ENCODE measurements at places on chromosomes 16 and 17. TPM values are rescaled to one million over a fixed set of nuclear protein-coding genes. Genes with fewer than 3 reads are reported as not detected.

Gene PRSS22
- total RNA-seq = 84.8 TPM

Gene TEDC2
- total RNA-seq = 12.3 TPM

Gene TANC2
- 26.5 TPM for total RNA-seq

Gene ADAD2
- total RNA-seq = not detected

Gene TBX4
- total RNA-seq = not detected

Gene ABCC1
- total RNA-seq = 22.9 TPM

Gene KRT39
- total RNA-seq = not detected

Gene MT4
- not detected for total RNA-seq

Gene GP1BA
- total RNA-seq = not detected

DNA sequence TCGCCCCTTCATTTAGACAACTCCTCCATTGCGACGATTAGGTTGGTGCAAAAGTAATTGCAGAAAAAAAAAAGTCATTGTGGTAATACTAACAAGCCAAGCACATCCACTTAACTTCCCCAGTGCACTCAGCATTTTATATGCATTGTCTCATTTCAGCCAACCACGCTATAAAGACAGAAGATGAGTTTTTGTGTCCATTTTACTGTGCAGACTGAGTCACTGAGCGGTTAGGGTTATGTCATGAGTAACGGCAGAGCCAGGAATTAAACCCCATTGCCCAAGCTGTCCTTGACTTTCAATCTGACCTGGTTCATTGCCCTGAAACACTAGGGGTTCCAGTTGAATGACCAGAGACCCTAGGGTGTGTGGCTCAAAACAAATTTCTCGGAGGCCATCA, 218.7 kb downstream of the XYLT1 start:
- no peaks in the 10 kb centered on the region for H3K27me3 ChIP-seq
- H3K4me1 ChIP-seq = no peaks in the 10 kb centered on the region
- H3K36me3 ChIP-seq = no peaks in the 10 kb centered on the region
- DNase-seq = no peak
- H3K4me3 ChIP-seq = no peak overlapping the region

GRCh38 chr17:77381185-77381700, 240.5 kb downstream of the SEC14L1 start:
- H3K4me1 ChIP-seq = peaks cover 89% of the 10 kb centered on the region
- DNase-seq = no peak
- no peaks in the 10 kb centered on the region for H3K36me3 ChIP-seq
- peak overlapping the region; percentile 91 for H3K27ac ChIP-seq
- no peaks in the 10 kb centered on the region for H3K27me3 ChIP-seq

DNA sequence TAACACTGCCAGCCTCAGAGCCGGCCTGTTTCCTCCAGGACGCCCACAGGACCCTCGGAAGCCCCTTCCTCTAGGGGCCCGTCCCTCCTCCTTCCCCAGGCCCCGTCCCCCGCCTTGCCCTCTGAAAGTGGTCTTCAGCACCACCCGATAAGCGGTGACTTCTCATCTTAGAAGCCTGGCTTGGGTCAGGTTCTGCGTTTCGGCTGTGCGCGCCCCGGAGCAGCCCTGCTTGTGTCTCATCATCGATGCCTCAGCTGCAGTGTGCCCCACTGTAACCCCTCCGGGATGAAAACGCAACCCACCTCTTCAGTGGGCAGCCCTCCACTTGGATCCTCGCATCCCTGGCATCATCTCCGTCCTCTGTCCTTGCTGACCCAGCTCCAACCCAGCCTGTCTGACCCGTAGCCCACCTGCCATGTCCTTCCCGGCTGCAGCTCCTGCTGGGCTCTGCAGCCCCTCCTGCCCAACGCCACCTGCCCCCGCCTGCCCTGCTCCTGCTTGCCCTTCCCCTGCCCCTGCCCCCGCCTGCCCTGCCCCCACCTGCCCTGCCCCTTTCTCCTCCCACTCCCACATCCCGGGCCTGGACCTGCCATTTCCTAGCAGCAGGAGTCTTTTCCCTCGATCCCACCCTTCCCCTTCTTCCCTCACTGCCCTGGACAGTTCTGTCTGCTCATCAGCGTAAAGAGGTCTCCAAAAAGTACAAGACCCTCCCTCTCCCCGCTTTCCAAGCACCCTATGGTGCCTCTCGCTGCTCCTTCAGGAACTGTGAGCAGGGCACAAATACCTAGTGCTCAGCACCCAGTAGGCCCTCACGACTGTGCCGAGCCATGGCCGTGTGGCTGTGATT, 112.5 kb upstream of the CHMP6 start:
- H3K27ac ChIP-seq = no peak overlapping the region
- no peak overlapping the region for H3K4me3 ChIP-seq
- no peaks in the 10 kb centered on the region for H3K27me3 ChIP-seq
- no peaks in the 10 kb centered on the region for H3K4me1 ChIP-seq
- no peak for DNase-seq

DNA sequence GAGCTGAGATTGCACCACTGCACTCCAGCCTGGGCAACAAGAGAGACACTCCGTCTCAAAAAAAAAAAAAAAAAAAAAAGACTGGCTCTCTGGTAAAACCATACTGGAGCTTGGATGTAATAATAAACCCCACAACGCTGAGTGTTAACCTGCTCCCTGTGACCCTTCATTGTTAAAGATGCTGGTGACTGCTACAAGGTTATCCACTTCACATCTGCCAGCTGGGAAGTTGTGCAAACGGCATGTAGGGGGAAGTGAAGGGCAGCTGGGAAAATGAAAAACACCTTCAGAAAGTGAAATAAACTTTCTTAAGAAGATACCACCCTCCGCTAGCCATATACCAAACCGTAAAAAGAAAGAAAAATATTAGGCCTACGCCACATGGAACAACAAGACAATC, 131.0 kb upstream of the NUDT7 start:
- H3K27me3 ChIP-seq = no peaks in the 10 kb centered on the region
- no peak overlapping the region for H3K27ac ChIP-seq
- no peaks in the 10 kb centered on the region for H3K4me1 ChIP-seq
- DNase-seq = no peak
- H3K4me3 ChIP-seq = no peak overlapping the region
- H3K36me3 ChIP-seq = no peaks in the 10 kb centered on the region

DNA sequence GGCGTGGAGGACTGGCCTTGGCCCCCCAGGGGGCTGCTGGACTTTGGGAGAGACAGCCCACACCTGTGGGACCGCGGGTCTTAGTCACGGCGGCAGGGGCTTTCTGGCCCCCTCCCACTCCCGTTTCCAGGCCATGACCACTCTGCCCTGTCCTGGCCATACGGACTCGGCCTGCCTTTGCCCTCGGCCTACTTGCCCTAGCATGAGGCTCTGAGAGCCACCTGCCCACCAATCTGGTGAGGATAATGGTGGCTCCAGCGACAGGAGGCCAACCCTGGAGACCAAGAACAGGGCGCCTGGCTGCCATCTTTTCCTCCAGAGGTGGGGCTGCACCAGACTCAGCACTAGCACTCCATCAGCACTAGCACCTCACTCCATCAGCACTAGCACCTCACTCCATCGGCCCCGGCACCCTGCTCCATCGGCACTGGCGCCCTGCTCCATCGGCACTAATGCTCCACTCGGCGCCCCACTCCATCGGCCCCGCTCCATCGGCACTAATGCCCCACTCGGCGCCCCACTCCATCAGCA, 7.0 kb downstream of the ZNF213 start:
- no peak overlapping the region for H3K27ac ChIP-seq
- H3K4me3 ChIP-seq = no peak overlapping the region
- DNase-seq = no peak
- no peaks in the 10 kb centered on the region for H3K27me3 ChIP-seq
- H3K36me3 ChIP-seq = peaks cover 13% of the 10 kb centered on the region
- H3K4me1 ChIP-seq = peaks cover under 1% of the 10 kb centered on the region

DNA sequence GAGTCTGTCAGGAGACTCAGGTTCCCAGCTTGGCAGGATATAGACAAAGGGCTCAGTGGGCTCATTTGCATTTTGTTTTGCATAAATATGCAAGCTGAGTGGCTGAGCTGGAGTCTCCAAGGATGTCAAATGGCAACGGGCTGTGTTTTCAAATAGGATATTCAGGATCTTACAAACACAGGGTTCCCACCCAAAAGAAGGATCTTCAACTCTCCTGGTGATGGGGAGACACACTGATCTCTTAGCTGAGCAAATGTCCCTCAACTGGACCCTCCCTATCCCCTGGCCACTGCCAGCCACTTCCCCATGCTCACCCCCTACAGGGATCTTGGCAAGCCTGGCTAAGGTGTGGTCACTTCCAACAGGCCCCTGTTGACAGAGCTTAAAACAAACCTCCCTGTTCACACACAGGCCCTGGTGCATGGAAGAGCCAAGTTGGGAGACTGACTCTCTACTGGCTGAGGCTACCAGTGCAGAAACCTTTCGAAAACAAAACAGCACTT, 61.6 kb downstream of the SOX9 start:
- H3K4me3 ChIP-seq = no peak overlapping the region
- DNase-seq = no peak
- no peaks in the 10 kb centered on the region for H3K36me3 ChIP-seq
- H3K27ac ChIP-seq = no peak overlapping the region

GRCh38 chr17:57009737-57010445, 32.0 kb downstream of the SCPEP1 start:
- H3K36me3 ChIP-seq = peaks cover 26% of the 10 kb centered on the region
- H3K4me1 ChIP-seq = peaks cover 22% of the 10 kb centered on the region
- no peak overlapping the region for H3K27ac ChIP-seq

DNA sequence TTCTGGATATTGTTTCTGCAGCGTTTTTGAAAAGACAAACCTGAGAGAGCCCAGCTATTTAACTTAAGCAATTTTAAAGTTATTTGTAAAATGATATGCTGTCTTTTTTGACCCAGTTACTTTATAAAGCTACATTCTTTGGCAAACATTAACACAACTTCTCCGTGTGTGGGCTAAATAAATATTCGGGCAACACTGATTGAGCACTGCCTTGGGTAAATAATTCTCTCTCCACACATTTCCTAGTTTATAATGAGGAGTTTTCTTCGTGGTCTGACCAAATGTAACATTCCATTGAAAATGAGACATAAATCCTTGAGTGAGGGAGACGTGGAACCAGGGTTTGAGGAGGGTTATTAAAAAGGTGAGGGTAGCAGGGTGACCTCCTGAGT, 142.8 kb downstream of the WWOX start:
- H3K4me3 ChIP-seq = no peak overlapping the region
- no peaks in the 10 kb centered on the region for H3K4me1 ChIP-seq
- H3K27me3 ChIP-seq = no peaks in the 10 kb centered on the region
- no peak for DNase-seq

DNA sequence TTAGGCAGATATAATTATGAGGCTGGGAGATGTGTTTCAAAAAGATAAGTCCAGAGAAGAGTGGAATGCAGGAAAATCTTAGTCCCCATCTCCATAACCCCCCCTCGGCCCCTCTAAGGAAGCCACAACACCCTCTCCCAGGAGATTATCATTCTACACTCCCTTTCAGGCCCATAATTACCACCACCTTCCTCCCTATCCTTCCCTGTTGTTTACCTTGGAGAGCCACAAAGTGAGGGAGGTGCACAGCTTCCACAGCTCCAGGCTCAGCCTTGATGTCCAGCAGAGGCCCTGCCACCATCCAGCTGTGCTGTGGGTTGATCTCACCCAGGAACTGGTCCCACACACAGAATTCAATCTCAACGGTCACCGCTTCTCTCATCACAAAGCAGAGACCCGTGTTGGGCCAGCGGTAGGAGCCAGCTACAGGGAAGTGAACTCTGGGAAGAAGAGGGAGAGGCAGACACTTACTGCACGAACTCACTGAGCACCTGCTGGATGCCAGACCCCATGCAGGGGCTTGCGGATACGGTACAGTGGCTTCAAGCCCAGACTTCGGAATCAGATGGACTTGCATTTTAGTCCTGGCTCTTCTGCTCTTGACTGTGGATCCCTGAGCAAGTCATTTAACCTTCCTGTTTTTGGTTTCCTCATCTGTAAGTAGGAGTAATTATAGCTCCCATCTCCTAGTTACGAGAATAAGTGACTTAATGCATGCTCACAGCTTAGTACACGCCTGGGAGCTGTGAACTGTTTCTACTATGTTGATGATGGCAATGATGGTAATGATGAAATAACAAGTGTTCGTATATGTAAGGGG, 44.1 kb downstream of the MIS12 start:
- H3K36me3 ChIP-seq = peaks cover 9% of the 10 kb centered on the region
- no peaks in the 10 kb centered on the region for H3K27me3 ChIP-seq
- H3K4me3 ChIP-seq = no peak overlapping the region
- H3K27ac ChIP-seq = no peak overlapping the region
- DNase-seq = no peak
- no peaks in the 10 kb centered on the region for H3K4me1 ChIP-seq

- no peaks in the 10 kb centered on the region for H3K36me3 ChIP-seq
- DNase-seq = no peak
- H3K4me1 ChIP-seq = no peaks in the 10 kb centered on the region
- no peaks in the 10 kb centered on the region for H3K27me3 ChIP-seq
- no peak overlapping the region for H3K27ac ChIP-seq
These were observed 4.3 kb upstream of the ODAD4 start for GRCh38 chr17:41925991-41926590.

DNA sequence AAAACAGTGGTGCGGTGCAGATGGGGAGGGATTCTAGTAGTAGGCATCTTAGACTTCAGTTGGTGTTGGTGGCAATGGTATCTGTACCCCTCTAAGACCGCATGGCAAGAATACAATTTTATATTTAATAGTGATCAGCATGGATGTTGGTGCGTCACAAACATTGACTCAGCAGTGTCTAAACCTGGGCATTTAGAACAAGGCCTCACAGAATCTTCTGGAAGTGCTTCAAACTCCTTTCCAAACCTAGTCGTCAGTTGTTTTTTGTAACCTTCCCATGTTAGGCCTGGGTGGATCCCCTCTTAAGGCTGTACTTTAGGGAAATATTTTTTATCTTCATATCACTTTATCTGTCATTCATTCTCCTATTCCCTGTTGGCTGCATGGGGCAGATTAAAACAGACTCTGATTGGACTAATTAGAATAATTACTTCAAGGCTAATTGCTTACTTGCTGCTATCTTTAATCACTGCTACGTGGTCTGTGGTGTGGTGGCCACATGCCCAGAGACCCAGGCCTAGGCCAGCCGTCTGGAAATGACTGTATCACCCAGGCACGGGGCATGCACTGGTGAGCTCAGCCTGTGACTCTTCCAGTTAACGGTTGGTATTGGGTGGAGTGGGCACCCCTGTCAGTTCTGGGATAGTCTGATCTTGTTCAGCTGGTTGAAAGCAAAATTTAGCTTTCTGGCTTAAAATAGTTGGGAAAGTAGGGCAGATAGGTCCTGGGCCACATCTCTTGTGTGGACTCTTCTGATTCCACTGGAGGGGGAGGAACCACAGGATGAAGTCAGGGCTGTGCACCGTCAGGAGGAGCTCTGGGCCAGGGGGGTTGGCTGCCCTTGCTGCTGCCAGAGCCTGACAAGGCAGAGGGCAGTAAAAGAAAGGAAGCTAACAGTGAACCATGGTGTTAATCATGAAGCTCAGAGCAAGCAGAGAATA, 4.5 kb downstream of the ALKBH5 start:
- no peaks in the 10 kb centered on the region for H3K36me3 ChIP-seq
- peaks cover 56% of the 10 kb centered on the region for H3K4me1 ChIP-seq
- DNase-seq = no peak
- no peaks in the 10 kb centered on the region for H3K27me3 ChIP-seq
- H3K27ac ChIP-seq = peak overlapping the region; percentile 93
- peak overlapping the region; percentile 74 for H3K4me3 ChIP-seq

- H3K36me3 ChIP-seq = no peaks in the 10 kb centered on the region
- no peaks in the 10 kb centered on the region for H3K27me3 ChIP-seq
- no peak overlapping the region for H3K4me3 ChIP-seq
- no peak overlapping the region for H3K27ac ChIP-seq
- no peak for DNase-seq
- no peaks in the 10 kb centered on the region for H3K4me1 ChIP-seq
These were observed 98.8 kb downstream of the DYNLRB2 start for GRCh38 chr16:80639636-80640035.

- no peak overlapping the region for H3K27ac ChIP-seq
- peaks cover 98% of the 10 kb centered on the region for H3K27me3 ChIP-seq
- H3K4me3 ChIP-seq = no peak overlapping the region
- H3K4me1 ChIP-seq = no peaks in the 10 kb centered on the region
These were observed 62.6 kb downstream of the ENGASE start for GRCh38 chr17:79137015-79137788.

All from esophagus squamous epithelium (tissue), 5 donors.